ENCODE measurements at places on chromosomes 2 and 18. TPM values are rescaled to one million over a fixed set of nuclear protein-coding genes. Genes with fewer than 3 reads are reported as not detected.
A peak's percentile ranks its signal among the peaks of the same experiment; 100 is the strongest.

- DNase-seq = no peak
Measured at GRCh38 chr2:120738117-120738516, 2.4 kb downstream of the GLI2 start.

DNA sequence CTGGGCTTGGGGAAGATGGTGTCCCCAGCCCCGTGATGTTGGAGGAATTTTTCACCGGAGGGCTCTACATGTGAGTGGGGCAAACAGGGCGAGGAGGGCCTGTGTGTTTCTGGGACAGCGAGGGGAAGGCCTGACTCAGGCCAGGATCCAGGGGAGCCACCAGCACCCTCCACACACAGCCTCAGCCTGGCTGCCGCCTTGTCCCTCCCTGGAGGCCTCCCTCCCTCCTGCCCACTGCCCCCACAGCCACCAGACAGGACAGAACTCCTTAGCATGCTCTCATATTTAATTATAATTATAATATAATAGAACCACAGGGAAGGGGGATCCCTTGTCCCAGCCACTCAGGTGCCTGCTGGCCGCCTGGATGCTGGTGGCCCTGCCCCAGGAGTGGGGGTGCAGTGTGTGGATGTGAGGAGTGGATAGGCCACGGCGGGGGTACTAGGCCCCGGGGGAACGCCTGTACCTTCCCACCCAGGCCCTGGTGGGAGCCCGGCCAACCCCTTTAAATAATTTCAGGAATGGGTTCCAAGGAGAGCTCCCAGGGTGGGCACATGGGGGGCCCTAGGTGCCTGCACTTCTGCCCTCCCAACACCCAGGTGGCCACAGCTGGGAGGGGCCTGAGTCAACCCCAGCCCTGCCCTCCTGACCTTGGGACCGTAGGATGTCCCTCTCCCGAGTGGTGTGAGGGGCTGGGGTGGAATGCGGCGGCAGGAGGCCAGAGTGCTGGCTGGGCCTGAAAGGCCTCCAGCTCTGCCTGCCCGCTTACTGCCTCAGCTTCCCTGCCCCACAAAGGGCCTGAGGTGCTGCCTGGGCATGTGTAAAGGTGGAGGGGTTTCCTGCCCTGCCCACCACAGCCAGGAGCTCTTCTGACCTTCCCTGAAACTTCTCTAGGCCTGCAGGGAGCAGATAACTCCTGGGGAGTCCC, 8.8 kb downstream of the PDCD1 start:
- no peak for DNase-seq

DNA sequence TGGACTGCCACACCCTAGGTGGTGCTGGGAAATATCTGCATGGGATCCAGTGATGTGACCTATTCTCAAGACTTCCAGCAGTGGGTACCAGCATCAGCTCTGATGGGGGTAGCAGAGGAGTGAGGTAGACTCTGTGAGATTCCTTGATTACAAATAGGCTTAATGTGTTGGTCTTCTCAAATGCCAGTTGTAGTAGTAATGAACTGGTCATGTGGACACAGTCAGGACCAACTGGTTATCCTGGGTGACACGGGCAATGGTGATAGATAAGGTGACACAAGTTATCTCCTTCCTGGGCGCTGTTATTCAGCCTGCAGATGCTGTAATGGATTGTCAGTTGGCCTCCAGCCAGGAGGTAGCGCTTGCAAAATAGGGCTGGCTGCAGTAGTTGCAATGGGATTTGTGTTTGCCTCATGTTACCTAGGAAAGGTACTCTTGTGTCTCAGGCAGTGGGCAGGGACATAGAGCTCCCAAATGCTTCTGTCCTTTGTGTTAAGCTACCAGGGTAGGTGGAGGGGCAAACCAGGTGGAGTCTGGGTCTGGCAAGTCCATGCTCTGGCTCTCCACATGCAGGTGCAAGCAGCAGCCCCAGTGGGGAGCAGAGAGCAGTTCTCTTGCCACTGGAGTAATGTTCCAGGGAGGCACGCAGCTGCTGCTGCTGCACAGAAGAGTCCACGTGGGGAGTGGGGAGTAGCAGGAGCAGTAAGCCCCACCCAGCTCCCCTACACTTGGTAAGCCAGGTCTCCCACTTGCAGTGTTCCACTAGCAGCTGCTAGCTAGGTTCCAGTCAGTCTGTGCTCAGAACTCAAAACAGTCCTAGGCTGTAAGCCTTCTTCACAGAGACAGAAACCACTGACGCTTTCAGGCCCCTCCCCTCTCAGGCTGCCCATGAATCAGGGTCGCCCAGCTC, 505.4 kb upstream of the DDX18 start:
- no peak for DNase-seq

DNA sequence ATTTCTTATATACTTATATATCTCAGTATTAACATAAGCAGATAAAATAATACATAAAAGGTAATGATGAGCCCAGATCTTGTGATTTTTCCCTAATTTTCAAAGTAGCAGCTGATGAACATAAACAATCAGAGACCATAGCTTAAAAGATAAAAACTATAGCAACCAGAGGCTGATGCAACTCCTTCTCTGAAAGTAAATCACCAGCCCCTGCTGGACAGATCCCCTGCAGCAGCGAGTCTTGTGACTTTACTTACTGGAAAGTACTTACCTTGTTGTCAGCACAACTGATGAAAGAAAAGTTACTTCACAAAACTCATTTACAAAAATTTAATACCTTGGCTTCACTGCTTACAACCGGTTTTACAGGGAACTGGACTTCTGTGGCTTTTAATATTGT, 67.3 kb downstream of the GORASP2 start:
- no peak for DNase-seq

- no peak for DNase-seq
Measured at GRCh38 chr2:224670203-224670602, 46.0 kb downstream of the CCDC195 start.

DNA sequence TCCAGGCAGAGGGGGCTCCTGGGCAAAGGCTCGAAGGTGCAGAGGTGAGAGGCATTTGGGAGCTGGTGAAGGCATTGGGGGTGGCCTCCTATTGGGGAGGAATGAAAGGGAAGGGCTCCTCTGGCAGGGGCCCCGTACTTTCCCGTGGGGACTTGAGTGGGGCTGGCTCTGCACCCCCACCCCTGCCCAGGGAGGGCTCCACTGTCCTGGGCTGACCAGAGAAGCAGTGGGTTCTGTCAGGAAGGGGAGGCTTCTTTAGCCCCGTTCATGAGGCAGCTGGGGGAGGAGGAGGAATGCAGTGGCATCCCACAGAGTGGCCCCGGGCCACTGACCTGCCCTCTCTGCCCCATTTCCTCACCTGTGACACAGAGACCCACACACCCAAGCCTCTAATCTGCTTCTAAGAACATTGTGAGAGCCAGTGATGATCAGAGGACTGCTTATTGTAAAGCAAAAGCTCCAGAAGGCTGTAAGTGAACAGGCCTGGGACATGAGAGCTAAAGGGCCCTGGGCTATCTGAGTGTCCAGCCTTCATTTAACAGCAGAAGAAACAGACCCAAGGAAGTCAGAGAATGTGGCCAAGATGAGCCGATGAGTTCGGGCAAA, 38.6 kb upstream of the GPAT2 start:
- DNase-seq = no peak

- no peak for DNase-seq
Measured at GRCh38 chr2:64017811-64018700, 1.2 kb downstream of the VPS54 start.

DNA sequence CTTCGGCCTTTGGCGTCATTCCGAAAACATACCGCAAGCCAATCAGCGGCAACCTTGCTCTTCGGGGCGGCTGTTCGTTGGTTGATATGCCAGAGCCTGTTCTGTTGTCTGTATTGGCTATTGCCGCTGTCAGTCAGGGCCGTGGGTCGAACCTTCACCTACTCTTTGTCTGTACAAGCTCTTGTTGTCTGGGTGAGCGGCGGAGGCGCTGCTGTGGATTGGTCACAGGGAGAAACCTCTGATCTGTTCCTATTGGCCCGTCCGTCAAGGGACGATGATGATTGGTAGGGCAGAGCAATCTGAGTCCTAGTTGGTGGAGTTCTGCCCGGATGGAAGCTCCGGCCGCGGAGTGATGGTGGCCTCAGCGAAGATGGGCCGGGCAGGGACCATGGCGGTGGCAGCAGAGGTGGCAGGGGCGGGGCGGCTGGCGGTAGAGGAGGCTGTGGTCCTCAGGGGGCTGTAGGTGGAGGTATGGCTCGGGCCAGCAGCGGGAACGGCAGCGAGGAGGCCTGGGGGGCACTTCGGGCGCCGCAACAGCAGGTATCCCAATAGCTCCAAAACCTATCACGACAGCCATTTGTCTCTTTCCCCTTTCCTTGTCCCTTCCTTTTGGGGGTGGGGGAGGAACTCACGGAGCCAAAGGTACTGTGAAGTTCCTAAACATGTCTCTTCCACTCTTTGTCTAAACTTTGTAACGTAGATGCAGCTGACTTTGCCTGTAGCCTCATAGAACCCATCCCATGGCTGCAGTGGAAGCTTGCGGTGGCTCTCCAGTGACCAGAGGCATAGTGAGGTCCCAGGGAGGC, at the start of gene WBP1:
Gene WBP1 (plus strand): TSS at position 307 of the 806 bp plus-strand sequence. CDS start 165 bp downstream, at position 472.
- DNase-seq = peak; percentile 100

GRCh38 chr2:36618381-36618780, 20.4 kb upstream of the FEZ2 start:
- peak; percentile 20 for DNase-seq

- no peak for DNase-seq
Measured at GRCh38 chr2:168613551-168613950, 157.5 kb downstream of the CERS6 start.

DNA sequence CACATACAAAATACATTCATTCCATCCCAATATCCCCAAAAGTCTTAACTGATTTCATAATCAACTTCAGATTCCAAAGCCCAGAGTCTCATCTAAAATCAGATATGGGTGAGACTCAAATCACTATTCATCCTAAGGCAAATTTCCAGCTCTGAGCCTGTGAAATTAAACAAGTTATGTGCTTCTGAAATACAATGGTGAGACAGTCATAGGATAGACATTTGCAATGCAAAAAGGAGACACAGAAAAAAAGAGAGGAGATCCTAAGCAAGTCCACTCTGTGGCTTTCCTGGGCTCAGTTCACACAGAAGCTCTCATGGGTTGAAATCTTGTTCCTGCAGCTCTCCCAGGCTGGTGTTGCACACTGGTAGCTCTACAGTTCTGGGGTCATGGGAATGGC, 18.3 kb downstream of the ZNF892 start:
- no peak for DNase-seq

- DNase-seq = no peak
Measured at GRCh38 chr2:72718876-72719275, 107.0 kb downstream of the EXOC6B start.

DNA sequence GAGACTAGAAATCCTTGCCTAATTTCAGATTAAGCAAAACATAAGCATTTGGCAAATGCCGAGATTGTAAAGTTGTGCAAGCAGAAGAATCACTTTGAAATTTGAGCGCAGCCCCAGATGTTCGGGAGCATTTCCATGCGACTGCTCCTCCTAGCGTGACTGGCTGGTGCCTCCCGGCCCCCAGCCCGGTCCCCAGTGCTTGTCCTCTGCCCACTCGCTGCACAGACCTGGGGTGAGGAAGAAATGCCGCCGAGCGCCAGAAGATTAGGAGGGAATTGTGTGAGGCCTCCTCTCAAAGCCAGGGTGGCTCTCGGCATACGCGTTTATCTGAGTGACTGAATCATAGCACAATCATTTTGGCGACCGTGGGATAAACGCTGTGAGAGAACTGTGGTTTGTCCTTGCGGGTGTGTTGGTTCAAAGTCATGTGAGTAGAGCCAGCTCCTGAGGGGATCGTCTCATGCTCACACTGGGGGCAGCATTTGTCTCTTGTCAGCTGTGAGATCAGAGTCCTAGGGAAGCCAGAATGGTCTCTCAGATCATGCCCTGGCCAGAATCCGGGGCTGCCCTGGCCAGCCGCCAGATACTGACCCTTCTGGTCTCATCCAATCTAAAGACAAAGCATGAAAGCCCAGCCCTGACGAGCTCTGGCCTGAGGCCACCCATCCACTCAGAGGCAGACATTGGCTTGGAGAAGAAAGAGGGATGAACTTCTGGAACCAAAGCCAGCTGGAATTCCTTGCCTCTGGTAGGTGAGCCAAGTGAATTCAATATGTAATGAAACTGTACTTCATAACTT, 189.3 kb downstream of the SH3RF3 start:
- DNase-seq = no peak

DNA sequence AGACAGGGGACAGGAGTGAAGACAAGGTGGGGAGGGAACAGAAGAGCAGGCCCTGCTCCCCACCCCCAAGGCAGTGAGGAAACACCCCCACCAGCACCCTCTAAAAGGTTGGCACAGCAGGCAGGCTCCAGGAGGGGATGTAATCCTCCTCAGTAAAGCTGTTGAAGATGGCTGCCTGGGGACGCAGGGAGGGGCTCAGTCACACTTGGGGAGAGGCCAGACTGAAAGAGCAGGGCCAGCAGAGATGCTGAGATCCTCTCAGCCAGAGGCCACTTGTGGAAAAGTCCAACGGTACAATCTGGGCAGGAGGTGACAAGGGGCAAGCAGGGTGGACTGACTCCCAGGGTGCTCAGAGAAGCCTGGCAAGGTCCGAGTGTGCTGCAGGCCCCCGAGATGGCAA, 154.8 kb upstream of the ID2 start:
- no peak for DNase-seq

DNA sequence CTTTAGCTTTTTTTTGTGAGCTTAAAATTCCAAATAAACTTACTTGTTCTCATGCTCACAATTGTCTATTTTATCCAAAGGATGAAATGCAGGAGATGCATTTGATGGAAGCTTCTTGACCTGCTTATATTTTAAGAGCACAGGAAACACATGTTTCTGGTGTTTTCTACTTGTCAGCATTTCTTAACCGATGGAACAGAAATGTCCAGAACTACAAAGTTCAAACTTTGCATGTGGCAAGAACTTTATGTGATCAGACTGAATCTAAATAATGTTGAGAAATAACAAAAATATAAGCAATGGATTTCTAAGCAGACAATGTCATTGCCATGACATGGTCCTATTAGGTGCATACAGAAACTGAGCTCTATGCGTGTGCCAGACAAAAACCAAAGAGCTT, 9.9 kb upstream of the CTLA4 start:
- no peak for DNase-seq

- DNase-seq = no peak
Measured at GRCh38 chr2:204686406-204686805, 141.1 kb downstream of the PARD3B start.

GRCh38 chr2:23571527-23572282, 186.7 kb downstream of the KLHL29 start:
- no peak for DNase-seq

GRCh38 chr2:3343012-3343411, 34.6 kb downstream of the EIPR1 start:
- DNase-seq = no peak

DNA sequence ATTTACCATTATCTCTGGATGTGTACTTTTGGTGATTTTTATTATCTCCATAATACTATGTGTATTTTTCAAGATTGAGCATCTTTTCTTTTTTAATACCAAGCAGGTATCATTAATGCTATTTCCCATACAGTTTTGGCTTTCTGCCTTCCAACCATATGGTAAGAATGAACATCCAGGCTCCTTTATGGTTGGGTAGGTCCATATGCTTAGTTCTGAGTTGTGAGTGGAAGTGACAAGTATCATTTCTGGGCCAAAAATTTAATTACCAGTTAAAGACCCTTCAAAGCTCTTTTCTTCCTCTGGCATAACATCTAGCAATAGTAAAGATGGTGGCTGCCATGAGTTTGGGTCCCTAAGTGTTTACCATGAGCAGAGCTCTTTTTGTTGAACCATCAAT, 4.3 kb upstream of the RBM43 start:
- DNase-seq = no peak

The TSPYL6 gene
- not detected for total RNA-seq

The SERPINB12 gene
- total RNA-seq = not detected

The NOL4 gene
- total RNA-seq = not detected

The ACTG2 gene
- not detected for total RNA-seq

The RAB27B gene
- total RNA-seq = 0.13 TPM

The MAP2 gene
- 24.9 TPM for total RNA-seq

The NEUROD1 gene
- not detected for total RNA-seq

The SLC11A1 gene
- not detected for total RNA-seq

The CRYGC gene
- not detected for total RNA-seq

The MERTK gene
- 33.6 TPM for total RNA-seq

The POTEJ gene
- 0.07 TPM for total RNA-seq

The ITGB6 gene
- total RNA-seq = 0.07 TPM

Data from pulmonary artery endothelial cell (primary cell).